ENCODE measurements at places on chromosomes 11 and 22. TPM values are rescaled to one million over a fixed set of nuclear protein-coding genes. Genes with fewer than 3 reads are reported as not detected.
A peak's percentile ranks its signal among the peaks of the same experiment; 100 is the strongest.

Gene FGF3
- not detected for total RNA-seq

Gene MS4A6A
- total RNA-seq: not detected

Gene MMP27
- not detected for total RNA-seq

Gene TTC36
- 2.2 TPM for total RNA-seq

Gene TSSK2
- not detected for total RNA-seq

Gene OR51E2
- total RNA-seq: not detected

Gene ABTB2
- 19.5 TPM for total RNA-seq

Gene P2RX6
- 0.57 TPM for total RNA-seq

Gene ROBO4
- total RNA-seq: not detected

Gene PHF5A
- 44.3 TPM for total RNA-seq

Gene RASL10A
- total RNA-seq: 1.2 TPM

Gene PRG3
- total RNA-seq: not detected

Gene DERL3
- total RNA-seq: 1.5 TPM

Gene DCDC1
- 7.3 TPM for total RNA-seq

Gene NTM
- total RNA-seq: 4.2 TPM

Gene TRPC6
- total RNA-seq: 0.05 TPM

GRCh38 chr22:34943830-34944229, 122.1 kb upstream of the ISX start:
- DNase-seq: no peak

GRCh38 chr22:26430600-26430999, 1.5 kb downstream of the ASPHD2 start:
- no peak for DNase-seq

DNA sequence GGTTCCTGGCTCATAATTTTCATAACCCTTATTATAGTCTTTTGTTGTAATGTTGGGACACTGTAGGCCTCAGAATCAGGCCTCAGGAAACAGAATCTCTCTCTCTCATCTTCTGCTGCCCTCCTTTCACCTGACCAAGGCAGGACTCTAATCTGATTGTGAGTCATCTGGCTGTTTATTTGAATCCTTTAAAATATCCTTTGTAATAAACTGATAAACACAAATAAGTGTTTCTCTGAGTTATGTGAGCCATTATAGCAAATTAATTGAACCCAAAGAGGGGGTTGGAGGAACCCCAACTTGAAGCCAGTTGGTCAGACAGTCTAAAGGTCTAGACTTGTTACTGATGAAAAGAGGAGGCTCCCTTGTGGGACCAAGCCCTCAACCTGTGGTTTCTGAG, 30.6 kb downstream of the ACER3 start:
- no peak for DNase-seq

GRCh38 chr11:84720706-84721402, 906.3 kb downstream of the DLG2 start:
- DNase-seq: no peak

DNA sequence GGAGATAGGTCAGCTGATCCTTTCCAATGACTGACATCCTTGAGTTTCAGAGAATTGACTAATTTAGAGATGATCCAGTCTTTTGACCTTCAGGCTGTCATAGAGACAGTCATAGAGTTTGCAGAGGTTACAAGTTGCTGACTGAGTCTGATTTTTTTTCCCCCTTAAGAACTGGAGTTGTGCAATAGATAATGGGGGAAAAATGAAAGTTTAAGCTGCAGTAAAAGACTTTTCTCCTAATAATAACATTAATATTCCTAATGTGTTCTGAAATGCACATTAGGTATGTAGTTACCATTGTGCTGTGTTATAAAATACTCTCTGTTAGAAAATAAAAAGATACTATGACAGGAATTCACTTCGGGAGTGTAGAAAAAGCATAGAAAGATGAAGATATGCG, 876.9 kb upstream of the RAG2 start:
- no peak for DNase-seq

DNA sequence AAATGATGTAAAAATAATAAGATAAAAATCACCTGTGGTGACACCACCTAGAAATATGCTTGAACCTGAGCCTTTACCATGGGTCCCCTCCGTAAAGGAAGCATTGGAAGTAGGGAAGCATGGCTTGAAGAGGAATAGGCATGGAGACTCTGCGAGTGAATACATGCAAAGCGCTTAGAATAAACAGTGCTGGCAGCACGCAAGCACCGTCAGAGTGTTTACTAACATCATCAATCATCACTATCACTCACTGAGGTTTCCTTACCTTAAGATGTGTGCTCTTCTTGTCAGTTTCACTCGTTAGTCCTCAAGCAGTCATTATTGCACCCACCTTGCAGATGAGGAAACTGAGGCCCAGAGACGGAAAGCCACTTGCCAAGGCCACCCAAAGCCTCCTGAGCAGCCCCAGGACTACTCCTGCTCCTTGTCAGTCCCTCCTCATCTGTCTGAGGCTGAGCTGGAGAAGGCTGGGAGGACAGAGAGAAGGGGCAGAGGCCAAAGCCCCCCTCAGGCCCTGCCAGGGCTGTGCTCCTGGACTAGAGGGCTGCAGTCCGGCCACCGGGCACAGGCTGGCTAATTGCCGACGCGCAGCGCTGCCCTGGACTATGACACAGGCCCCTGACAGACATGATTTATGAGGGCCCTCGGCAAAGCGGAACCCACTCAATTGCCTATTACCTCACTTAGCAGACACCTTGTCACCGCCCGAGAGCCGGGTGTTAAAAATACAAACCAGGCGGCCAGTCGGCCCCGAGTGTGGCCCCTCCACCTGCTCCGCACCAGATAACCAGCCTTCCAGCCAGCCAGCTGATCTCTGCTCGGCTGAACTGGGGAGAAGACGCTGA, 168.9 kb downstream of the MN1 start:
- DNase-seq: no peak

DNA sequence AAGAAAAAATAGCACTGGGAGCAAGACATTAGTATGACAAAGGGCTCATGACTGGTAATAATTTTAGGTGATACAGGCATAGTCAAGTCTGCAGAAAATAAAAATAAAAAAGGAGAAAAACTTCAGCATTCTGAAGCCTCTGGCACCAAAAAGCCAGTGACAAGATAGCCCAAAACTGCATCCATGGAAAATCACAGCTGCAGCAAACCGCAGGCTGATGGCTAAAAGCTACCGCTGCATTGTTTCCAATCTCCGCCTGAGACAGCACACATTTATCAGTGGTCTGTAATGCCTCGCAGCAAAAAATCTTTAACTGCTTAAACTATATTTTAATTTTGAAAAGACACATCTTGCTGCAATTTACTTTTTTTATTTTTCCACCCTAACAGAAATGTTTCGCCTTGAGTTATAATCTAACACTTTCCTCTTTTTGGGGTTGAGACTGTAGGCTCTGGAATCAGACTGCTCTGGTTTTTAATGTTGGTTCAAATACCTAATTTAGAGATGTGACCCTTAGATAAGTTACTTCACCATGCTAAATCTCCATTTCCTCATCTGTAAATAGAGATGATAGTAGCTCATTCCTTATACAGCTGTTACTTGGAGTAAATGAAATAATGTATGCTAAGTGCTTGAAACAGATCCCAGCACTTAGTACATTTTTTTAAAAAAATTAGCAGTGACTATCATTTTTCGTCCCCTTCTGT, 42.0 kb upstream of the FIBIN start:
- DNase-seq: no peak

- DNase-seq: no peak
Measured at GRCh38 chr22:17077255-17077654, 7.5 kb upstream of the IL17RA start.

DNA sequence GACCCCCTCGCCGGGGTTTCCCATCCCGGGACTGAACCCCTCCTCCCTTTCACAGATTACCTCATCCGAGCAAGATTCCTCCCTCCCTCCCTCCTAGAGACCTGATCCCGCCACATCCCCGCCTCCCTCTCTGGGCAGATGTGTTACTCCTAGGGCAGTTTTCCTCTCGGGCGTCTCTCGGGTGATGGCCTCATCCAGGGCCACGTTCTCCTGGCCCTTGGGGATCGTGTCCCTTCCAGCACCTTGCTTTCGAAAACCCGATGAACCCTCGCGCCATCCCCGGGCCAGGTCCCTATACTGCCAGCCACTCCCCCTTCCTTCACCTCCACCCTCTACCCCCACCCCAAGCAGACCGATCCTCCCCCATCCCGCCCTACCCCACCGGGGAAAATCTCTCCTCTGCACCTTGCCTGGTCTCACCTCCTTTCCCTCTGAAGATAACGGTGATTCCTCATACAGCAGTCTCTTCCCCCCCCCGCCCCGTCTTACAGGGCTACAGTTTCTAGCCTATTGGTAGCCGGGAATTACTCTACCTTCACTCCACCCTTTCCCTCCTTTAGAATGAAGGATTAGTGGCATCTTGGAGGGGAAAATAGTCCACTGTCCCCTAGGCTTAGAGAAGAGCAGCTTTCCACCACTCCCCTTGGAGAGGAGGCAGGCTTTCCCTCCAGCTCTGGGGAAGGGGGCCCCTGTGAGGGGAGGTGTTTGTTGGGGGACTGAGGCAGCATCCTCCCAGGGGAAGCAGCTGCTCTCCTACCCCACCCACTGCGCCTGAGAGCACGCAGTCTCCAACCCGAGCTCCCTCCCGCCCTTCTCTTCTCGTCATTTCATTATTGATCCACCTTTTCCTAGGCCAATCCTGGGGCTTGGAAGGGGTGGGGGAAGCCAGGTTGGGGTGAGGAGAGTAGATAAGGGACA, 1.2 kb downstream of the KMT2A start:
- DNase-seq: peak; percentile 50

DNA sequence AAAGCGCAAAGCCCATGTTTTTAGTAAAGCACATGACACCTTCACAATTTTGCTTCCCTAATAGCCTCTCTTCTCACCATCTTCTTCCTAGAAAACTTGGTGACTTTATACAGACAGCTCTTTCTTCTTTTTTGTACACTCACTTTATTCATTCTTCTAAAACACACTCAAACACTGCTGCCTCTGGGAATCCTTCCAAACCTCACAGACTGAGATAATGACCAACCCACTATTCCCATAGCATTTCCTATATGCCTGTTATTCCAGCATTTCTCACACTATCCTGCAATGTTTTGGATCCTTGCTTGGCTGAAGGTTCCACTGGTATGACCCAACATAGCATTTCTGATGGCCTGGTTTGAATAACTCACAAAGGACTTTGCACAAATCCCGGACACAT, 442.1 kb upstream of the CCDC90B start:
- DNase-seq: no peak

GRCh38 chr22:35257002-35257320, 332 bp upstream of the HMGXB4 start:
- no peak for DNase-seq

GRCh38 chr11:44611088-44611487, 45.6 kb downstream of the CD82 start:
- no peak for DNase-seq

DNA sequence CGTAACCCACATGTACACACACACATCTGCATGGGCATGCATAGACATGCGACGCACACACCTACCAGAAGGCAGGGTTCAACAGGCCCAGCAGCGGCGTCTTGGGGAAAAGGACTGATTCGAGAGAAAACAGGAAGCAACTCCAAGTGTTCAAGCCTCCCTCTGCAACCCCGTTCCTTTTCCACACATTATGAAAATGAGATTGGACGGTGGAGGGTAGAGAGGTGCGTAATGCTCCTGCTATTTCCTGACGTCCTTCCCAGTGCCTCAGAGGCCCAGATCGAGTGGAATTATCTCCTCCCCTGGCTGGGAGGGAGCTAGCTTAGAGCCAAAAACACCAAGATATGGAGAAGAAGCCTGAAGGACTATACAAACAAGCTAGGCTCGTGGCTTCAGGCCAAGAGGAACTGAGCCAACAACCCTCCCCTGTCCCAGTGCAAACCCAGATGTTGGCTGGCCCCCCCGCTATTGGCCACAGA, 289.2 kb downstream of the MN1 start:
- no peak for DNase-seq

- no peak for DNase-seq
Measured at GRCh38 chr11:45321031-45321595, 35.0 kb upstream of the SYT13 start.

DNA sequence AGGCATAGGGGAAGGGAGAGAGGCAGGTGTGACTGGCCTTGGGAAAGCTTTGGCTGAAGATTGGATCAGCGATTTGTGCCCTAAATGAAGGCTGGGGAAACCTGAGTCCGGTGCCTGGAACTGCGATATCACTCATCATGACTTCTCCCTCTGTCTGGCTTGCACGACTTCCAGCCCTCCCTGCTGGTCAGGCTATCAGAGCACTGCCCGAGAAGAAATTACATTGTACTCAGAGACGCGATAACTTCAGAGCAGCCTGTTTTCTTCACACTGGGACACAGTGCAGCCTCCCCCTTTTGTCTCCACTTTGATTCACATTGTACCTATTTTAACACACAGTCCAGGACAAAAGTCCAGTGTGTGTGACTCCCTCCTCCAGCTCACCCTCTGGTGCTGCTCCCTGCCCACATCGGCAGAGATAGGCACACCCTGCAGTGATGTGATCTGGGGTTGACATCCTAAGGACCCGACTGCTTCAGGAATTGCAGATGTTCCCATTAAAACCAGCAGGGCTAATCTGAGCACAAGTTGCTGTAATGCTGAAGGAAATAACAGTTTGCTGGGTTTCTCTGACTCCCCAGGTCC, 62.1 kb upstream of the CADM1 start:
- no peak for DNase-seq

DNA sequence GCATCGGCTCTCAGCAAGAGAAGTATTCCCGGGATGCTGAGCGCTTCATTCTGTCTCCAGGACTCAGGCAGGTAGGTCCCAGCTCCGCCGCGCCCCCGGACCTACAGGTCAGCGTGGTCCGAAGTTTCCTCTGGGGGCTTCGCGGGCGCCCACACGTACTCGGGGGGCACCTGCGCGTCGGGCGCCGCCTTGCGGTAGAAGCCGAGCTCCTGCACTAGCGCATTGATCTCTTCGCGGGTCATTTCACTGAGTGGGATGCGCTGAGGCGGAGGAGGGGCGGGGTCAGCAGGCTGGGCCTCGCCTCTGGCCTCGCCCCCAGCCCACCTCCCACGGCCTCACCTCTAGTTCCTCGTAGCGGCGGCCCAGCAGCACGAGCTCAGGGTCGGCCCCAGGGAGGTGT, 2.5 kb downstream of the SELENOM start:
- DNase-seq: peak; percentile 38

GRCh38 chr22:29172216-29172615, 33.5 kb upstream of the EMID1 start:
- no peak for DNase-seq

GRCh38 chr11:1139441-1140083, 18.2 kb upstream of the MUC5AC start:
- no peak for DNase-seq

GRCh38 chr11:62124186-62125113, 639 bp downstream of the INCENP start:
- no peak for DNase-seq

DNA sequence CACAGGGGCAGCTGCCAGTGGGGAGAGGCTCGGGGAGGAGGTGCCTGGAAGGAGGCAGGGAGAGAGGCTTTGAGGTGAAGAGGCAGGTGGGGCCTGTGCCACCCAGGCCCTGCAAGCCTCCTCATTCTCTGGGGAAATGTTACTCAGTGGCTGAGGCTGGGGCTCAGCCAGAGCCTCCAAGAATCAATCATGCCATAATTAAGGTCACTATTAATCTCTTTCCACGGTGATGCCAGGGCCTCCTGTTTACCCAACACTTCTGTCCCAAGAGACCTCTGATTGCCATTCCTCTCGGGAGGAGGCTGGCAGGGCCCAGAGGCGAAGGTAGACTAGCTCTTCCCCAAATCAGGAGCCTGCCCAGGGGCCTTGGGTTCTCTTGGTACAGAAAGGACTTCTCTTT, 38.4 kb downstream of the GDPD5 start:
- DNase-seq: no peak

All from progenitor cell of endocrine pancreas (in vitro differentiated cells).